Stimulated activated CD8-positive, alpha-beta memory T cell treated with anti-CD3 and anti-CD28 coated beads, Interleukin-7, amount 100 ng/mL, for 24 hours (primary cell): ENCODE measurements at places on chromosomes 6 and 20.

- DNase-seq = no peak
Observed at GRCh38 chr6:36975231-36976006, 10.6 kb downstream of the MTCH1 start.

DNA sequence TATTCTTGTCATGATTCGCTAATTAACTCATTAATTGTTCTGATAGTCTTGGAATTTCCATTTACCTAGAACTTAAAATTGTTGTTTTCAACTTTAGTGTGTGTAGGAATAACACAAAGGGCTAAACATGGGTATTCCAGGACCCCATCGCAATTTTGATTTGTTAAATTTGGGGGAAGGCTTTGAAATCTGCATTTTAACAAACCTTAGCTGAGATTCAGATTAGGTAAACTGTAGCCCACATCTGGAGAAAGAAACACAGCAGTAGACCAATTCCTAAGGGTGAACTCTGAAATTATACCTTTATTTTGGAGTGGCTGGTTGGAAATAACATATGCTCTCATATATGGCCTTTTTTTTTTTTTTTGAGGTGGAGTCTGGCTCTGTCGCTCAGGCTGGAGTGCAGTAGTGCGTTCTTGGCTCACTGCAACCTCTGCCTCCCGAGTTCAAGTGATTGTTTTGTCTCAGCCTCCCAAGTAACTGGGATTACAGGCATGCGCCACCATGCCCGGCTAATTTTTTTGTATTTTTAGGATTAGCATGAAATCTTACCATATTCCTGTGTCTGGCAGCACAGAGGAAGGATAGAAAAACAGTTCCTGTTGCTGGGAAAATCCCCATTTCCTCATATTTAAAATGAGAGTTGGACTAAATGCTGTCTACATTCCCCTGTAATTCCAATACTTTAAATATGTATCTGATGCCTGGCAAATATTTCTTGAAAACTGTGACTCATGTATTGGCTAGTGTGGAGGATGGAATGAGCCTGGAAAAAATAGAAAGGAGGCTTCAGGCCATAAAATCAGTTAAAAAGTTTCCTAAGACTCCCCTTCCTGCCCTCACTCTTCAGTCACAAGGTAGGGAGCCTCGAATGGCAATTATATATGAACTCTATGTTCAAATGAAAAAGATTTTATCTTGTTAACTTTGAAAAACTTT lies 96.7 kb upstream of the FAM184A start:
- no peak for DNase-seq

DNA sequence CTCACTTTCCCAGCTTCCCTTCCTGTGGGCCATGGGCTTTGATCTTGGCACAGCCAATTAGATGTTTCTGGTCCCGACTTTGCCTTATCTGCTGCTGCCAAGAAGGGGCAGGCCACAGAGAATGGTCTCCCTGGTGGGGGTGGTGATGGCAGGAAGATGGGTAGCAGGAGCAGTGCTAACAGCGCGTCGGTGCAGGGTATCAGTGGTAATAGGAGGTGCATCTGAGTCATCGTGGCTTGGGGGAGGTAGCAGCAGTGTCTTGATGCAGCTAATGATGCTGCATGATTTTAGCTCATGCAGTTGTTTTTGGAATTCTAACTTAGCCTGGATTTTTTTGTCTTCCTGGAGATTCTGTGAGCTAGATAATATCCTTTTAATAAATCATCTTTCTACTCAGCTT lies 18.9 kb upstream of the MAS1 start:
- no peak for DNase-seq

- no peak for DNase-seq
Observed at GRCh38 chr6:80793411-80793810, 686.9 kb downstream of the BCKDHB start.

DNA sequence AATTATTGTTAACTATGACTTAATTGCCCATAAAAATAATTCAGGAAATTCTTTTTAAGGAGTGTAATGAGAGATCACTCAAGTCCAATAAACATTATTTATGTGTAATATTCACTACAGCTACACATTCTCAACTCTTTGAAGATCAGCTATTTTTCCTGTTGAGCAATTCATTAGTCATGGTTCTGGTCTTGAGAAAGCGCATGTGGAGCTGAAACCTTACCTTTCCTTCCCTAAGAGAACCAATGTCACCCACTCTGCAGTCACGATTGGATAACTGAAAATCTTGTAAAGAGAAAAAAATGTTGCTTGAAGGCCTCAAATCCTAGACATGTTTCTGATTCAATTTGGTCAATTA lies 736.9 kb upstream of the MARCKS start:
- DNase-seq = no peak

DNA sequence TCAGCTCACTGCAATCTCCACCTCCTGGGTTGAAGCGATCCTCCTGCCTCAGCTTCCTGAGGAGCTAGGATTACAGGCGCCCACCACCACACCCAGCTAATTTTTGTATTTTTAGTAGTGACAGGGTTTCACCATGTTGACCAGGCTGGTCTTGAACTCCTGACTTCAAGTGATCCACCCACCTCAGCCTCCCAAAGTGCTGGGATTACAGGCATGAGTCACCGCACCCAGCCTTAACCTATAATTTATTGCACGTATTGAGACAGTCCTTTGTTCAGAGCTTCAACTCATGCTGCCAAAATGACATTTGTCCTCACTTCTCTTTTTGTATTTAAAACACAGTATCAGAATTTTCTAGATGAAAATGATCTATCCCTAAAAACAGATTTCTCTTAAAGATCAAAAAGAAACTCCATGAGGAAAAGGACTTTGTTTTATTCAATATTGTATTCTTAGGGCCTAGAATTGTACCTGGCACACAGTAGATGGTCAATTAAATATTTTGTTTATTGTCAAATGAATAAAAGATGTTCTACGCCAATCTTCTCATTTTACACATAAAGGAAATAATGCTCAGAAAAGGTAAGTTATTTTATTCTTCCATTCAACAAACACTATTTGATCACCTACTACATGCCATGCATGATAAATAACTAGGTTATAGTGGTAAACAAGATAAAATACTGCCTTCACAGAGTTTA lies 10.8 kb downstream of the SERAC1 start:
- no peak for DNase-seq

DNA sequence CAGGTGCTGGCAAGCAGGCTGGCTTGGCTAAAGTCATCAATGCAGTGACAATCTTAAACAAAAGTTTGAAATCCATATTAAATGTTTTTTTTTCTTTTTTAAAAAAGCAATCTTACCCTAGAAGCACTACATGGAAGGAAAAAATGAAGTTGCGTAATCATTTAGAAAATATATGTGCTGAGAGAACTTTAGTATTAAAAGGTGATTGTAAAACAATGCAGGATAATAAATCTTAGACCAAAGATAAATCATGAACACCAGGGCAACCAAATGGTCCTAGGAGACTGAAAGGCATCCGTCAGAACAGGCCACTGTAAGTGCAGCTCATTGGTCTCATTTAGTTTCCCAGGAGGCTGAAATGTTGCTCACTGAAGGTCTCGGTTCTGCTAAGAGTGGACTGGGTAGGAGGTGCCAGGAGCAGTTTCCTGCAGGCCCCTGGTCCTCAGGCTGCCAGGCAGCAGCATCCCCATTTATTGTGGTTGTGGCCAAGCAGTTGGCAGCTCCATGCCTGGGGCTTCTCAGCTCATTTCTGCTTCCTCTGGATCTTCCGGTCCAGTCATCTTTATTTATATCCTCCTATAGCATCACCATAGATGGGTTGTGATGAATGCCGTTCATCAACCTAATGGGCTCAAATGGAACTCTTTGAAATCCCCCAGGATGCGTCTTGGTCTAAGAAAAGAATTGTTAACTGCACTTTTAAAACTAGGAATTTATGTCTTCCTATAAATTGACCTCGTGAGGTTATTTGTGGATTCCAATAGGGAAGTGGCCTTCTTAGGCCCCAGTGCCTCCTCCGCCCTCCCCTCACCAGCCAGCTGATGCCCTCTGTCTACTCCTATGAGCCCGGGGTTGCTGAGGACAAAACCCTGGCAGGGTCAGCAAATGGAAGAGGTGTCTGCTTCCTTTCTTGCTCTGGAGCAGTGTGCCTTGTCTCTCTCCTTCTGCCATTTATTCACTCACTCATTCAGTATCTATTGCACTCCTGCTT lies 269.0 kb downstream of the UST start:
- no peak for DNase-seq

DNA sequence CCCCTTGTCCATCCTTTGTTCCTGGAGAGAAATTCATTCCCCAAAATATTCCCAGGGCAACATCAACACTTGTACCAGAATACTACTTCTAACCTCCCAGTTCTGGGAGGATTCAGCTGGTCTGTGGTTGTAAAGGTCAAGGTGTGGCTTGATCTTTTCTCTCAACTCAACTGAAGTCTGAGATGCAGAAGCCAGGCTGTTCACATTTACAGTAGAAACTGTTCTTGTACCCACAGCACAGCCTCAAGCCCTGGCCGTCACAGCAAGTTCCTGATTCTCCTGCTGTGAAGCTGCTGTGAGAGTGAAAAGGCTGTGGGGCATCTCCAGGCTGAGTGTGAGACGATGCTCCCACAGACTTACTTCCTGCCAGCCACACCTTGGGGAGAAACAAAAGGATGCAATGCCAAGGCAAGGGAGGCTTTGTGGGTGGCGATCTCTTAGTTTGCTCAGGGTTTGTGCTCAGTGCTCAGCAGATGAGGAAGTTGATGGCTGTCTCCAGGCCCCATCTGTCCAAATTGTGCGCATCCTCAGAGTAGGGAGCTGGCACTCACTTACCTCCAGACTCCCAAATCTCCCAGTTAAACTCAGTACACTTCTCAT lies 143.9 kb upstream of the FOXA2 start:
- DNase-seq = no peak

GRCh38 chr6:13181393-13181792 lies 146.9 kb downstream of the TBC1D7 start:
- no peak for DNase-seq

DNA sequence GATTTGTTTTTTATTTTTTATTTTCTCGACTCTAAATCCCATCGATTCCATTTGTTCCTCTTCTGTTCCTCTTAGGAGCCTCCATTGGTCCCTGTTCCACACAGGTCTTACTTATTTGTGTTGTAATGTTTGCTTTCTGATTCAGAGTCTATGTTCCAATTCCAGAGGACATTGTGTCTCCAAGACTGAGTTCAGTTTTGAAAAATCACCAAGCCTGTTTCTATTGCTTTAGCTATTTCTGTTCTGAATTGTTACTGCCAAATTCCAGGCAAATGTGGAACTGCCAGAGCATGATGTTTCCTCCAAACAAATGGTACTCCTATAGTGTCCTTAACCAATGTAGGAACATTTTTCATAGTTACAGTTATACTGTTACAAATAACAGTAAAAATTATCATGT lies 270.9 kb upstream of the SPTLC3 start:
- no peak for DNase-seq

DNA sequence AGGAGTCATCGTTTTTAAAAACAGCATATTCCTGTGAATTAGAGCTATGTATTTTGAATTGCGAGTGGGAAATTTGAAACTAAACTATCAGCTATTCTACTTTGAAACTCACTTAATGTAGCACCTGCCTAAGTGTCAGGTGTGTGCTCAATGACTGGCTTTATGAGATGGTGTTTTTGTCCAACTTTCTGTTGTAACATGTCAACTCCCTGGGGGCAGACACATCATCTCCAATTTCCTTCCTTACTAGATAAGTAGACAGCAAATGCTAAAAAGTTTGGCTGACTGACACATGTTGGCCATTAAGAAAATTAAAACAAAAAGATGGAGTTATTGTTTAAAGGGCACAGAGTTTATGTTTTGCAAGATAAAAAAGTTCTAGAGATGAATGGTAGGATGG lies 226.9 kb downstream of the TFAP2B start:
- DNase-seq = no peak

DNA sequence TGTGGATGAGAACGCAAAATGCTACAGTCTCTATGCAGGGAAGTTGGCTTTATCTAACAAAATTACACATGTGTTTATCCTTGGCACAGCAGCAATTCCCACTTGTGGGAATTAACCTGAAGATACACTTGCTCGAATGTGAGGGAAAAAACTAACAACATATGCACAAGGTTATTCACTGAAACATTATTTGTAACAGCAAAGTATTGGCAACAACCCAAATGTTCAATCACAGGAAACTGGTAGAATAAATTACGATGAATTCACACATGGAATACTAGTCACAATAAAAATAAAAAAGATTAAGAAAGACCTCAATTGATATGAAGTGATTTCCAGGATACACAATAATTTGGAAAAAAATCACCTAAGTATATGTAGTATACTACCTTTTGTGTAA lies 68.1 kb upstream of the OGFRL1 start:
- no peak for DNase-seq

- peak; percentile 63 for DNase-seq
Observed at GRCh38 chr6:99424761-99425646, at the start of gene PNISR. Gene PNISR, minus strand, starts transcription at chr6:99425308. Its CDS starts 10,649 bp downstream, at chr6:99414659.

DNA sequence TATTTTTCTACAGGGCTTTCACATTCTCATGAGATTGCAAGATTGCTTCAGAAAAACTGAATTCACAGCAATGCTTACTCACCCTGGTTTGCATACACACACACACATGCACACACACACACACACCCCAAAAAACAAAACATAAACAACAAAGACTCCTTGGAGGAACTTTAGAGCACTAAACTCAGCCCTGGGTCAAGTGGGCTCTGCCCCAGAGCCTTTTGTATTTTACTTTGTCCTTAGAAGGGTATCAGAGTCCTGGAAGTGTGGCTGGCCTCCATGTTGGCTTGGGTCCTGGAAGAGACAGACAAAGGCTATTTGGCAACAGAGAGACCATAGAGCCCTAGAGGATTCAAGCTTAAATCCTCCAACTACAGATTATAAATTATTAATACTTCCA lies 8.0 kb upstream of the CST9 start:
- no peak for DNase-seq

GRCh38 chr6:115768500-115768899 lies 292.2 kb downstream of the FRK start:
- DNase-seq = no peak

GRCh38 chr6:151288712-151289398 lies 49.1 kb downstream of the AKAP12 start:
- no peak for DNase-seq

GRCh38 chr6:134178161-134179044 lies 126.0 kb upstream of the SLC2A12 start:
- DNase-seq = peak; percentile 50

GRCh38 chr6:90494067-90494780 lies 92.6 kb downstream of the MAP3K7 start:
- DNase-seq = no peak

- DNase-seq = no peak
Observed at GRCh38 chr20:33411242-33411641, 9.9 kb upstream of the CDK5RAP1 start.

GRCh38 chr6:41636833-41637193 lies 1.5 kb upstream of the MDFI start:
- no peak for DNase-seq

- DNase-seq = no peak
Observed at GRCh38 chr20:63312690-63313348, 19.8 kb downstream of the COL20A1 start.

GRCh38 chr6:1781152-1781816 lies 171.6 kb downstream of the FOXC1 start:
- DNase-seq = no peak

- DNase-seq = no peak
Observed at GRCh38 chr6:19322691-19323485, 514.3 kb upstream of the ID4 start.
